EH (cell line): ENCODE measurements at places on chromosomes 7 and 10.
A peak's percentile ranks its signal among the peaks of the same experiment; 100 is the strongest.

- DNase-seq, result no peak
Observed at GRCh38 chr10:23693925-23694324, 255.1 kb downstream of the OTUD1 start.

- DNase-seq, result peak; percentile 3
Observed at GRCh38 chr10:29228562-29228961, 60.3 kb upstream of the LYZL1 start.

- peak; percentile 11 for DNase-seq
Observed at GRCh38 chr10:14244147-14244546, 86.6 kb downstream of the FRMD4A start.

DNA sequence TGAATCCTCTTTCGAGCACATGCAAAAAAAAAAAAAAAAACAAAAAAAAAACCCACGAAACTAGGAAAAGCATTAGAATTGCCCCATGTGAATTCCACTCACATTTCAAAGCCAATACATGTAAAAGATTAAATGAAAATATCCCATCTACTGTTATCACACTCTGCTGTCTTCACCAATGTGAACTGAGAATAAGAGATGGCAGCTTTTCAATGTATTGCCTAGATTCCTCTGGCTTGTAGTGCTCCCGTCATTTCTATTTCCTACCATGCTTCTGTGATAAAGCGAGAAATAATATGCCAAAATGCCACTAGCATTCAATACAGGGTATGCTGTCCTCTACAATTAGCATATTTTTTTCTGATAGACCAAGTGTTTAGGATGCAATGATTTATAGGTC, 517.0 kb downstream of the NRG3 start:
- DNase-seq, result no peak

DNA sequence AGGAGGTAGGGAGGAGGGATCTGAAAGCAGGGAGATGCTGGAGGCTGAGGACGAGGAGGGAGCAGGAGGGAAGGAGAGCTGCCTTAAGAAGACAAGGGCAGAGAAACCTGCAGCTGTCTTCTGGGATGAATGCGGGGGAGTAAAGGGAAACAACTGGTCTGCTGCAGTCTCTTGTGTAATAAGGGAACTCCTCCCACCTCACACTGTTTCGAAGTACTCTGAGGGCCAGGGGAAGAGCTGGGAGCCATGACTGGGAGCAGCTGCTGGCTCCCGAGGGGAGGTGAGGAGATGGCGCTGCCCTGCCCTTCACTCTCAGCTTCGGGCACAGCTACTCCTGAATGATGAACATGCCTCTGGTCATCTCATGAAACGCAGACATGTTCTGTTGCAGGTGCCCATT, 65.1 kb downstream of the CLEC2L start:
- peak; percentile 10 for DNase-seq

DNA sequence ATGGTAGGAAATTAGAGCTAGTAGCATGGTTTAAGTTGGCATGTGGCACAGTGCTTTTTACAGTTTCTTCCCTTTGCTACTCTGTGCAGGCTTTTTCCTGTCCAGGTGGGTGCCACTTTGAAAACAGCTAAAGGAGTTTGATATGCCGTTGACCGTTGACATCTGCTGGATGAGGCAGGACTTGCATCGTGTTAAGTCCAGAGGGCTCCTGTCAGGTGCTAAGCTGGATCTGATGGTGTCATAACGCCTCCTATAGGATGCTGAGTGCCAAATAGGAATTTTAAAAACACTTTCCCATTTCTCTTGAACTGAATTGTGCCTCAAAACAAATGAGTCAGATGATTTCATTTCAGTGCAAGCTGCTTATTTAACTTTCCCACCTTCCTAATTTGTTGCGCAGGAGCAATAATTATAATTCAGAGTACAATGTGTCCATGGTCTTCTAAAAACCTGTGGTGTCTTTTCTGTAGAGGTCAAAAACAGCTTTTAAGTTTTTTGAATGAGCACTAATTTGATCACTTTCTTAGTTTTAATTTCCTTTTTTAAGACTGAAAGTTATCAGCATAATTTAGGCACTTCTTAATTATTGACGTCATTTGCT, 178.3 kb downstream of the CDCA7L start:
- DNase-seq, result peak; percentile 71

DNA sequence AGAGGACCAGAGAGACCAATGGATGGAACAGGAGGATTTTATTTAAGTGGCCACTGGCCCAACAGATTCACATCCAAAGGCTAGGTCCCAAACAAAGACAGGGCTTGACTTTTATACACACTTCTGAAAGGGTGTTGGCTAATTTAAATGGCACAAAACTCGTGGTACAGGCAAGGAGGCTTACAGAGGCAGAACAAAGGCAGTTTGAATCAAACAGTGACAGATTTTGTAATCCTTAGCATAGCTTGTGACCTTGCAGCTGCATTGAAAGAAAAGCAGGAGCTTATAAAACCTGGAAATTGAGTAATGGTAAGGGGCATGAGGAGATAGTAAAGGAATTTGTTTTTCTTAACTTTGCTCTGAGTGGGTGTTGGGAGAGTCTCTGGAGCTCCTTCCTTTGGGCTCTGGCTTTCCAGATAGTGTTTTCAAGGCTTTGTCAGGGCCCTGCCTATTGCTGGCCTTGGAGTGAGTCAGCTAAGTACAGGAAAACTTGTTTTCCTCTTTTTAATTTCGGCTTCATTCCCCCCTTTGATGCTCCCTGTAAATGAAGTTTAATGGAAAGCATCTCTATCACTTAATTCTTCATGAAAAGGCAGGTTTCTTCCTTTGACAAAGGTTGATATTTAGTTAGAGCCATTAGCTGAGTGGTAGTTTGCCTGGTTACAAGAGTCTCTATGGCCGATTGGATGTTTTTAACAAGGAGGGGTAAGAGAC, 96.9 kb downstream of the TRIM24 start:
- no peak for DNase-seq

- DNase-seq, result no peak
Observed at GRCh38 chr10:122713091-122713885, 13.6 kb upstream of the C10orf120 start.

- peak; percentile 54 for DNase-seq
Observed at GRCh38 chr7:23955145-23955544, 245.1 kb downstream of the STK31 start.

DNA sequence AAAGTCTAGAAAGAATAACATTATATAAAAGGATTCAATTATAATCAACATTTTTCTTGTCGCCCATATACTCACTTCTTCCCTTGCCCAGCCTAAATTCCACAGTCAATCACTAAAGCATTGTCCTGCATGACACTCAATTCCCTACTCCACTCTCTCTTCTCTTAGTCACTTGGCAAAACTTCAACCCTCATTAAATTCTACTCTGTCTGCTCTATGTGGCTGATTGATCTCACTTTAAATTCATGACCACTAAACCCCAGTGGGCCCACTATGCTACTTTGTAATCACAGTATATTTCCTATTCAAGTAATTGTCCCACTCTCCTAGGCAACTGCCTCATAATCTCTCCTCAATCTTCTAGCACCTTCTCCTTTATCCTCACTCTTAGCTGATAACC, 54.1 kb downstream of the MTERF1 start:
- peak; percentile 53 for DNase-seq

DNA sequence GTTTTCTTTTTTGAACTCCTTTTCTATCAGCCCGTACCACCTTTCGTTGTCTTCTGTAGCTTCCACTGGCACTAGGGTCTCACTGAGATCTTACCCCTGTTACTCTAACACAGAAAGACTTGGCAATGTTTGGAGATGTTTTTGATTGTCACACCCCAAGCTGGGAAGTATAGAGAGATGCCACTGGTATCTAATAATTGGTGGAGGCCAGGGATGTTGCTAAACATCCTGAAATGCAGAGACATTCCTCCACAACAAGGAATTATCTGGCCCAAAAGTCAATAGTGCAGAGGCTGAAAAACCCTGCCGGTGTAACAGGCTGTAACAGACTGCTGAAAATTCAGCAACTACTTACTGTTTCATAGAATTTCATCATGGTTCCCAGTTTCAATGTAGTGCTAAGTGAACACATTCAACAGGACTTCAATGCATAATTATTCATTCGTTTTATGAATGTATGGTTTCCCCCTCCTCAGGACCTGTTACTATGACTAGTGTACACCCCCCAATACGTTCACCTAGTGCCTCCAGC, 115.9 kb downstream of the TRIM24 start:
- DNase-seq, result no peak

DNA sequence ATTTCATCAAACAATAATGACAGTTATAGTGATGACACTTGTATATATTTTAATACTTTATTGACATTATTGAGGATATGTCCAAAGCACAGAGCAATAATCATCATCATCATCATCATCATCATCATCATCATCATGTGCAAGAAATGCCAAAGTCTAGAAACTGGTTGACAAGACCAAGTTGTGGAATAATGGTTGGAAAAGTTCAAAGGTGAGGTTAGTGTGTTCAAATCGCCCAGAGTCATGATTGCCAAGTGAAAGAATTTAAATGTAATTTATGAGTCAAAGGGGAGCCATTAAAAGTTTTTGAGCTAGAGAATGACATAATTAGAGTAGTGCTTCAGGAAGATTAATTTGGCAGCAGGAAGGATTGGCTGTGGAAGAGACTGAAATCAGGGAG, 852.4 kb downstream of the SORCS1 start:
- peak; percentile 6 for DNase-seq

GRCh38 chr10:95793401-95794045, 37.6 kb downstream of the ENTPD1 start:
- DNase-seq, result no peak

DNA sequence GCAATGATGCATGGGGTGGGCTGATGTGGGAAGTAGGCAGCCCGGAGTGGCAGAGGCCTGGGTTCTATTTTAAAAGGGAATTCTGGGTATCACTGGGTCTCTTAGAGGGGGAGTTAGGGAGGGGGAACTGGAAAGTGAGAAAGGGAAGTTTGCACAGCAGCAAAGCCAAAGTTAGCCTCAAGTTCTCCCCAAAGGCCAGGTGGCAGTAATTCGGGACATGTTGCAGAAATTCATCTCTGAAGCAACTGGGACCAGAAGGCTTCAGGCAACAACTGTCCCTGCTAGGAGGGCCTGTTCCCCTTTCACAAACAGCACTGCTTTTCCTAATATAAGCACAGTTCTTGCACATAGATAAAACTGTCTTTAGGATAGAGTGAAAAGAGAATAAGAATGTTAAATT, 67.4 kb downstream of the NOD1 start:
- no peak for DNase-seq

GRCh38 chr10:124222988-124223710, 129.8 kb upstream of the CHST15 start:
- no peak for DNase-seq

- no peak for DNase-seq
Observed at GRCh38 chr7:139080905-139081304, 28.6 kb downstream of the ZC3HAV1 start.

GRCh38 chr7:12397671-12398070, 6.0 kb downstream of the VWDE start:
- no peak for DNase-seq

- peak; percentile 59 for DNase-seq
Observed at GRCh38 chr7:116952635-116953371, 498 bp upstream of the ST7 start.

GRCh38 chr7:97126483-97127171, 9.1 kb downstream of the SDHAF3 start:
- DNase-seq, result peak; percentile 41

DNA sequence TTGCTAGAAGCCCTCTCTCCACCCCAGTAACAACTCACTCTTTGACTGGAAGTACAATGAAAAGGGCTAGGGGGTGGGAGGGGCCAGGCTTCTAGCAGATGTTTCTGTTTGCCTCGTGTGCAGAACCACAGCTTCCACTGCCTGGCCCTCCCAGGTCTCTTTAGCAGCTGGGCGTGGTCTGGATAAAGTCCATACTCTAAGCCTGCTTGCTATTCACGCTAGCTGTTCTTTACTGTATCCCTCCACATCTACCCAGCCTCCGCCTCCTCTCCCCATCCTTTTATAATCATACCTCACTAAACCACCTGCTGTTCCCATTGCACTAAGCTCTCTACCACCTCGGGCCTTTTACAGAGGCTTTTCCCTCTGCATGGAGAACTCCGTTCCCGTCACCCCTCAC, 288.8 kb downstream of the CAMK1D start:
- DNase-seq, result peak; percentile 2
